Fibroblast of the aortic adventitia (primary cell): ENCODE measurements at places on chromosomes 11 and 22.

GRCh38 chr11:25244126-25244525 lies 747.3 kb downstream of the LUZP2 start:
- DNase-seq, result no peak

GRCh38 chr22:24181996-24182899 lies 961 bp downstream of the SUSD2 start:
- DNase-seq, result no peak

DNA sequence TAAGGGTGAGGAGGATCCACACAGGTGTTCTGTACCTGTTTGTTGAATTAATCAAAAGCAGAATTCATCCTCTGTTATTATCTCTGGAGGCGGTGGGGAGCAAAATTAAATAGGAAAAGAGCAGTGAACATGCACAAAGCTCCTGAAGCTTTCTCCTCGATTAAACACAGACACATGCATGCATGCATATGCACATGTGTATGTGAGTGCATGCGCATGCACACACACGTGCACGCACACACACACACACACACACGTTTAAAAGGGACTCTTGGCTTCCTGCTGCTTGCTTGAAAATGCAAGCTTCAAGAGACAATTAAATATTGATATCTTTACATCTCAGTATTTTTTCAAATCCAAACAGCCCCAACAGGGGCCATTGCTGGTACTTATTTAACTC lies 462.1 kb downstream of the BUD13 start:
- DNase-seq, result no peak

- peak; percentile 60 for DNase-seq
Observed at GRCh38 chr11:68872216-68873003, 30.7 kb upstream of the CPT1A start.

- DNase-seq, result no peak
Observed at GRCh38 chr22:44895296-44896055, 114.3 kb downstream of the PHF21B start.

GRCh38 chr11:124900464-124900863 lies 2.8 kb upstream of the ROBO4 start:
- DNase-seq, result peak; percentile 88

DNA sequence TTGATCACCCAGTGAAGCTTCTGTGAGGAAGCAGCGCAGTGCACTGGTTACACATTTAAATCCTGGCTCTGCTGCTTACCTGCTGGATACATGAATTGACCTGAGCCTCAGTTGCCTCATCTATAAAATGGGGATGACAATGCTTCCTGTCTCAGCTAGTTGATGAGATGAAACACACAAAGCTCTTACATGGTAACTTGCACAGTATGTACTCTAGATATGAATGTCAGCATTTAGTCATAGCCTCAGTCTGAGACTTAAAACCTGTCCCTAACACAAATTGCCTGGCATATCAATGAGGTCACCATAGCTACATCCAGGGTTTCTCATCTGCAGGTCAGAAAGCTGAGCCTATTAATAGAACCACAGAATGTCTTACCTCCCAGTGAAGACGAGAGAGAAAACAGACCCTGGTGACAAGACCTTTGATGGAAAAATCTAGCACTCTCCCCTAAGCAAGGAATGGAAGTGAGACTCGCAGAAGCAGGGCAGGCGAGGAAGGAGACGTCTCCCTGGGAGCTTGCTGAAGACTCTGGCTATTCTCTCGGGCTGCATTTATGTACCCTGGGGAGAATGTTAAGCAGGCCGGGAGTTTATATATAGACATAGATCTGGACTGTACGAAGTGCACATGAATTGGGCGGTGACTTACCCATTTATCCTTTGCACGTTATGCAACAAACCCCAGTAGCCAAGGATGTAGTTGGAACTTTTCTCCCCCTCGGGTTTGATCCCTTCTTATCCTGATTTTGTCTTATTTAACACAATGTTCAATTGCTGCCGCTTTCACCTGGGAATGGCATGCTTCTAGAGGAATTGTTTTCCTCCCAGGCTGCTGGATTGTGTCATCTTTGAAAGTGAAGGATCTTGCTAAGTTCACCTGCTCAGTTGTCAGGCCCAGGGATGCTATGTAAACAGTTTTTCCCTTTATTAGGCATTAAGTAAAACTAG lies 18.0 kb downstream of the SDHAF2 start:
- no peak for DNase-seq

- DNase-seq, result no peak
Observed at GRCh38 chr11:1304380-1304779, 5.1 kb downstream of the TOLLIP start.

DNA sequence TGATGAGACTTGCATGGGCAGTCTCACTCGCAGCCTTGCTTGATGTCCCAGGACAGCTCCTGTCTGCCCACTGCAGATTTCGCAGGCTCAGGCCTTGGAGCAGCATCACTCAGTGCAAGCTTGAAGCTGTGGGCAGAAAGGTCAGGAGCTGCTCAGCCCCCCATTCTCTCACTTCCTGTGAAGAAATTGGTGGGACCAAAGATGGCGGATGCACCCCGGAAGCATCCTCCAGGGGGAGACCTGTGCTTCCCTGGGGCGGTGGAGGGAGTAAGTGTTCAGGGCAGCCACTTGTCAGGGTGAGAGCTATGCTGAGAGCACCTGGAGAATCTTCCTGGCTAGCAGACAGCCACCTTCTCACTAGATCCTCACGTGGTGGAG lies 11.3 kb downstream of the PLAAT2 start:
- DNase-seq, result no peak

DNA sequence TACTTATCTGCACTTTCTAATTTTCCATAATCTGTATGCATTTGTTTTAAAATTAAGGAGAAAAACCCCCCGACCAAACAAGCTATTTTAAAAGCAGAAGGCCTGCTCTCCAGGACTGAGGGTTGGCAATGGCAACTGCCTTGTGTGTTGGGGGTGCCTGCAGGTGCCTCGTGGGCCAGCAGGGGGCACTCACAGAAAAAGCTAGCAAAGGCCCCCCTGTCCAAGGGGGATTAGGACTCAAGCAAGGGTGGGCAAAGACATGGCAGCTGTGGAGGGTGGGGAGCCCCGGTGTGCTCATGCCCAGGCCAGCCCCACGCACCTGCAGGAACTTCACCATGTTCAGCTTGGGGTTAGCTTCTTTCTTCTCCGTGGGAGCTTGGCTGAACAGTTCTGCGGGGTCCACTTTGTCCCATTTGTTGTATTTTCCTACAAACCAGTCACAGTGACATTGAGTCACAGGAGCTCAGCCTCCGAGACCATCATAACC lies 10.3 kb downstream of the TOP3B start:
- peak; percentile 33 for DNase-seq

DNA sequence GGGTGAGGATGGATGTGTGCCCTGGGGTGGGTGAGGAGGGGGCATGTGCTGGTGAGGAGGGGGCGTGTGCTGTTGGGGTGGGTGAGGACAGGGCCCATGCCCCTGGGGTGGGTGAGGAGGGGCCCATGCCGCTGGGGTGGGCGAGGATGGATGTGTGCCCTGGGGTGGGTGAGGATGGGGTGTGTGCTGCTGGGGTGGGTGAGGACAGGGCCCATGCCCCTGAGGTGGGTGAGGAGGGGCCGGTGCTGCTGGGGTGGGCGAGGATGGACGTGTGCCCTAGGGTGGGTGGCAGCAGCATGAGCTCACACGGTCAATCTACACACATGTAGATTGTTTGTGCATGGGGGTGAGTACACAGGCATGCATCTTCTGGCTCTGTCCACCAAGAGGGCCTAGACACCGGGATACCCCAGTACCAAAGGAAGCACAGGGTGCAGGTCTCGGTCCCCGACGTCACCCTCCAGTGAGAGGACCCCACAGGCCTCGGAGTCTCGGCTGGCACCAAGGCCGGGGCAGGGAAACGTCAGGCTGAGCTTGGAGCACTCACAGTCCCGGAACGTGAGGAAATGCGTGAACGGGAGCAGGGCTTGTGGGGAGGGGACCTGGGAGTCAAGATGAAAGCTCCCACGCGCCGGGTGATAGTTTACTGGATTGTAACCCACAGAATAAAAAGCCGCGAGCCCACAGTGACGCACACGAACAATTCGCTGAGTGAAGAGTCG lies 37.4 kb upstream of the TOLLIP start:
- DNase-seq, result no peak

DNA sequence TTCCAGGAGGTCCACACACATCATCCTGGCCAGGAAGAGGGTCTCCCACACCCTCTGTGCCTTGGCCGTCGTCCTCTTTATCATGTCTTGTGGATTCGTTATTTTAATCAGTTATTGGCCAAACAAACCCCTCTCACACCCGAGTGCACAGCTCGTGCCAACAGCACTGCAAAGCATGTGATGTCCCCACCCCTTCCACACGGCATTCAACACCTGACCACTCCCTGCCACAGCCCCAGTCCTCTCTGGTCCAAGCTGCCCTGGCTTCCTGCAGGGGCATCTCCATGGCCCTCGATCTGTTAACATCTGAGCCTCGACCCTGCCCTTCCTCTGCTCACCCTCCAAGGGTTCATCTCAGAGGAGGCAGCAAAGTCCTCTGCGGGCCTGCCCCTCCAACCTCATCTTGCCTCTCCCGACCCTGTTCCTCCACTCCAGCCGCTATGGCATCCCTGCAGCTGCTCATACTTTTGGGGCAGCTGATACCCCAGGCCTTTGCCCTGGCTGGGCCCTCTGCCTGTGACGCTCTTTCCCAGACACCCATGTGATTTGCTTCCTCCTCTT lies 14.0 kb downstream of the MYEOV start:
- no peak for DNase-seq

DNA sequence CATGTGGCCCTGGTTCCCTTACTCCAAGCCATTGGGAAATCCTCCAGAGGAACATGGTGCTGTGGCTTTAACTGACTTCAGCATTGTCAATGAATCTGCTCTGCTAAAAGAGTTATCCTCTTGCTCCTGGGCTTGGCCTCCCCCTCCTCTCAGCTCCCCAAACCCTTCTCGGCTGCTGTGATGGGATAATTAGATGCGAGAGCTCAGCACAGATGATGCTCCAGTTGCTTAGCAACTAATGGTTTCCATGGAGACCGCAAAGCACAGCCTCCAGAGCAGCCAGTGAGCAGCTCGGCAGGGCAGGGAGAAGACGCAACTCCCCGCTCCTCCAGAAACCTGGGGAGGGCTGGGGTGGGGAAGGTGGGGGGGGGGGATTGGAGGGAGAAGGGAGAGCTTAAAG lies 2.8 kb upstream of the UPK2 start:
- DNase-seq, result no peak

DNA sequence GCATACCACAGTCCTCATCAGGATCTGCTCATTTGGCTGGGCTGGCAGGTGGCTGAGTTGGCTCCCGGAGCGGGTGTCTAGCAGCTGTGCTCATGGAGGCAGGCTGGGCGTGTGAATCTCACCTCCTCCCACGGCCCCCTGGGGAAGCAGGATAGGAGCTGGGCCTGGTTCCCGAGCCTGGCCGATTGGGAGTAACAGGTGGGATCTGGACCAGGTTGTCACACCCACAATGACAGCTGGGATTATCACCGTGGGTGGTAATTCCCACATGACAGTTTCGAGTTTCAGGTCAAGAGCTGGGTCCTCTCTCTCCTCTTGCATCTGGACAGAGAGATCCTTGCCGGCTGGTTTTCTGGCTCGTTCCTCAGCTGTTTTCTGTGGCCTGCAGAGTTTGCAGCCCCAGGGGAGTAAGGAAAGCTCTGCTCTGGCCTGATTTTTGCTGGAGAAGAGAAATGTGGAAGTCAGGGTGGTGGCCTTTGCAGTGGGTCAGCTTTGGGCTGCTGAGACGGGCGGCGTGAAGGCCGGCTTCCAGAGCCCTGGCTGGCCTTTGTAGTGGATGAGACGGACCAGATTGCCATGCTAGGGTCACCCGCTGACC lies 57.0 kb downstream of the BCR start:
- DNase-seq, result peak; percentile 32

- DNase-seq, result no peak
Observed at GRCh38 chr11:44833221-44833876, 106.6 kb downstream of the TSPAN18 start.

DNA sequence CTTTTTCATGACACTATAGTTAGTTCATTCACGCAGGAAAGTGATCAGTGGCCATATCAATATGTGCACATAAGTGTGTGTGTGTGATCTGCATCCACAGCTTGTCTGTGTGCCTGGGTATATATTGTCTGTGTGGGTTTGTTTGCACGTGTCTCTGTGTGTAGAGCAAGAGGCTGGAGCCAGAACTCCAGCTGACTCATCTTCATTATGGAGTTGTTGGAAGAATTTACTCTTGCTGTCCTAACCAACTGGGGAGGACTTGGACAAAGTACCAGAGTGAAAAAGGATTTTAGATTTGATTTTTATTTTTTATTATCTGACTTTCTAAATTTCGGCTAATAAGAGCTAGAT lies 63.9 kb downstream of the TP53I11 start:
- DNase-seq, result peak; percentile 75

GRCh38 chr22:44147008-44147645 lies 33.6 kb upstream of the PARVG start:
- no peak for DNase-seq
